CD8-positive, alpha-beta T cell (primary cell): ENCODE measurements at places on chromosomes 6 and 20. TPM values are rescaled to one million over a fixed set of nuclear protein-coding genes. Genes with fewer than 3 reads are reported as not detected.

GRCh38 chr20:49319208-49319809 lies 41.5 kb upstream of the ZNFX1 start:
- DNase-seq = no peak

- no peak for DNase-seq
Measured at GRCh38 chr6:40398810-40399477, 188.2 kb downstream of the LRFN2 start.

- no peak for DNase-seq
Measured at GRCh38 chr6:144630857-144631256, 345.7 kb downstream of the UTRN start.

- DNase-seq = no peak
Measured at GRCh38 chr6:18260448-18261106, 3.8 kb downstream of the DEK start.

GRCh38 chr6:166989427-166990032 lies 9.7 kb upstream of the CEP43 start:
- DNase-seq = no peak

DNA sequence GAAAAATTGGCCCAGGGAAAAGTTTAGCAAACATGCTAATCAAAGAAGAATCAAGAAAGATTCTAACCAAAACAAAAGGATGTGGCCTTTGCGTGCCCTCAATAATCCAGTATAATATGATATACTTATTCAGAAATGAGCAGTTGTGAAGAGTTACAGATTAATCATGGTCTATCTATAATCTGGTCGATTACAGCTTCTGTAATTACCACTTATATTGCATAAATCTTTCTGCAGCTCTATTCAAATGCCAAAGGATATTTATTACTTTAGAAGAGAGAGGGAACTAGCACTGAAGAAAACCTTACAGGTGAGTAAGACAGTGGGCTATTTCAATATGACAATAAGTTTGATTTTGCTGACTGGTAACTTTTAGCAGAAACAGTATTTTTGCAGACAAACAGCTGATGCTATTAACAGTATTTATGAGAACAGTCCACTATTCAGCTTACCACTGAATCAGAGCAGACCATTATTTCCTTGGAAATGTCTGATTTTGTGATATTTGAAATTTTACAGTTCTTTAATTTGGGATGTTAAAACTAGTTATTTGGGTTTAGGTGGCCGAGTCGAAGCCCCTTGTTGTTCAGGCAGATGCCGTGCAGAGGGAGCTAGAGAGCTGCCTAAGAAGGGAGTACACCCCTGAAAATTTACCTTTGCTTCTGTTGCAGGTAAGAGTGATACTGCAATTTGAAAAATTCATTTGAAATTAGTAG lies 92.2 kb downstream of the CEP57L1 start:
- DNase-seq = peak; percentile 64

DNA sequence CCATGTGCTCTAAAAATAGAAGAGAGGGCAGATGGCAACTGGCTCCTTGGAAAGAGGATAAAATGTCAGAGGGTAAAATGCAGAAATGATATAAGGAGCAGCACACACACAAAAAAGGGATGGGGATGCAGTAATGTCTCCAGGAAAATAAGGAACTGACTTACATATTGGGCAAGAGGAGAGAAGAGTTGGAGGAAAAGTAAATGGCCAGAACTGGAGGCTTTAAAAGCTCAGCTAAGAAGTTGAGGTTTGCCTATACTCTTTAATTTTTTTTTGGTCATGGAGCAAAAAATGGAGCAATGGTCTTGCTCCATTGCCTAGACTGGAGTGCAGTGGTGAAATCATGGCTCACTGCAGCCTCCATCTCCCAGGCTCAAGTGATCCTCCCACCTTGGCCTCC lies 93.7 kb downstream of the SULF2 start:
- no peak for DNase-seq

- no peak for DNase-seq
Measured at GRCh38 chr6:26561533-26562466, 23.6 kb downstream of the HMGN4 start.

GRCh38 chr20:38680500-38681306 lies 43.6 kb upstream of the SLC32A1 start:
- DNase-seq = no peak

DNA sequence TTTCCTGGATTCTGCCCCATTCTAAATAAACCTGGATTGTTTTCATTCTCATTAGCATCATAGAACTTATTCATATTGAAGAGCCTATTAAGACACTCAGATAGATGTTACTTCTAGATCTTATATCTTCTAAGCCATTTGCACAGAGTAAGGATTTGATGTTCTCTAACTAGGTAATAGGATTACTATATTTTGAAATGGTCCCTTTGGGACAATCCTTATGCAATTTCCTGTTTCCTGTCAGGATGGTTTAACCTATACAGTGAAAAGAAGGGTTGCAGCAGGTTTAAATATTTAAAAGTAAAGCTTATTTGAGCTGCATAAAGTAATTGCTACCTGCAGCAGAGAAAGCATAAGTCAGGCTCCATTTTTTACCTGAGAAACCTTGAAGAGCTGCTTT lies 860.1 kb downstream of the TFAP2A start:
- no peak for DNase-seq

GRCh38 chr6:7933794-7934193 lies 23.2 kb upstream of the TXNDC5 start:
- no peak for DNase-seq

- DNase-seq = no peak
Measured at GRCh38 chr20:57215826-57216471, 50.5 kb downstream of the BMP7 start.

- DNase-seq = no peak
Measured at GRCh38 chr6:139473731-139474130, 99.3 kb upstream of the CITED2 start.

GRCh38 chr20:1734269-1734858 lies 76.8 kb upstream of the SIRPG start:
- peak; percentile 74 for DNase-seq

DNA sequence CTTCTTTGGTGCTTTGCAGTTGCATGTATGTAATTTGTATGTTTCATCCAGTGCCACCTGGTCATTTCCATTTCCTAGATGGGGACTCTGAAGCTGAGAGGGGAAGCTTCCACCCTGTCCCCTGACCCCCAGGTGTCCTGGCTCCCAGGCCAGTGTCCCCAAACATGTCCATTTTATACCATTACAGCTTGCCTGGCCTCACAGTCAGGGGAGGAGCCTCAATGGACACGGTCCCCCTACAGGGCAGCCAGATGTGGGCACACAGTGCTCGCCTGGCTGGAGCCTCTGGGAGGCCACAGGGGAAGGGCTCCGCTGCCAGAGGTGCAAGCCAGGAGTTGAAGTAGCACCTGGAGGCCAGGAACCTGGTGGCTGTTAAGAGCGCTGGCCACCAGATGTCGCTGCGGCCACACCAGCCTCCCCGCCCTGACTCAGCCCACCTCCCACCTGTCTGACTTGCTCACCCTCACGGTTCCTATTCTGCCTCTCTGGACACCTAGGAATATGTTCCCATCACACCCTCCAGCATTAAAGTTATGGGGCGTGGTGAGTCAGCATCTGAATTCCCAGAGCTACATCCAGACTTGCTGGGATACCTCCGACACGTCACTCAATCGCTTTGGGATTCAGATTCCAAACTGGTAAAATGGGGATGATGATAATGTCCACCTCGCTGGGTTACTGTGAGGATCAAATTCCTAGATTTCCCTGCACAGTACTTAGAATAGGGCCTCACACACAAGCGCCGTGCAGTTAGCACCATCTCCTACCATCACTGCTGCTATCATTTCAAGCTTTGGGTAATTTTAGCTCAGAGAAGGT lies 107.4 kb downstream of the SULF2 start:
- peak; percentile 69 for DNase-seq

- DNase-seq = no peak
Measured at GRCh38 chr6:136037876-136038460, 186.5 kb downstream of the PDE7B start.

- DNase-seq = no peak
Measured at GRCh38 chr6:157891544-157892362, 68.7 kb downstream of the SNX9 start.

GRCh38 chr6:11233673-11234573 lies 1.5 kb upstream of the NEDD9 start:
- DNase-seq = no peak

DNA sequence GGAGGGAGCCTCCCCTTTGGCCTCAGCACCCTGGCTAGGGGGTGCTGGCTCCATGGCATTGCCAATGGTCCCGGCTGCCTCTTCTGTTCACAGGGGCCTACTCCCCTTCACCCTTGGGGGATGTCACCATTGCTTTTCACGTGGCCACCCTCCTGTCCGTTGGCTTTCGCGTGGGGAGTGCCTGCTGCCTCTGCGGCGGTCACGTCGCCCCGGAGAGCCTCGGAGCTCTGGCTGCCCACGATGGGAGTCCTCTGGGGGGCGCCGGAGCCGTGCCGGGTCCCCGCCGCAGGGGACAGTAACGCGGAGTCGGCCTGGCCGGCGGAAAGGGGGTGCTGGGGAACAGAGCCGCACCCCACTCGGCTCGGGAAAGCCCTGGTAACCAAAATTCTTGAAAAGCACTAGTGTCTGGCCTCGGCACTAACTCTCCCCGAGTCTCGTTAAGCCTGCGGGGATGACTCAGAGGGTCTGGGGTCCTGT lies 661 bp upstream of the HEBP2 start:
- DNase-seq = peak; percentile 52

GRCh38 chr6:109182578-109182977 lies 87.3 kb downstream of the CEP57L1 start:
- DNase-seq = no peak

DNA sequence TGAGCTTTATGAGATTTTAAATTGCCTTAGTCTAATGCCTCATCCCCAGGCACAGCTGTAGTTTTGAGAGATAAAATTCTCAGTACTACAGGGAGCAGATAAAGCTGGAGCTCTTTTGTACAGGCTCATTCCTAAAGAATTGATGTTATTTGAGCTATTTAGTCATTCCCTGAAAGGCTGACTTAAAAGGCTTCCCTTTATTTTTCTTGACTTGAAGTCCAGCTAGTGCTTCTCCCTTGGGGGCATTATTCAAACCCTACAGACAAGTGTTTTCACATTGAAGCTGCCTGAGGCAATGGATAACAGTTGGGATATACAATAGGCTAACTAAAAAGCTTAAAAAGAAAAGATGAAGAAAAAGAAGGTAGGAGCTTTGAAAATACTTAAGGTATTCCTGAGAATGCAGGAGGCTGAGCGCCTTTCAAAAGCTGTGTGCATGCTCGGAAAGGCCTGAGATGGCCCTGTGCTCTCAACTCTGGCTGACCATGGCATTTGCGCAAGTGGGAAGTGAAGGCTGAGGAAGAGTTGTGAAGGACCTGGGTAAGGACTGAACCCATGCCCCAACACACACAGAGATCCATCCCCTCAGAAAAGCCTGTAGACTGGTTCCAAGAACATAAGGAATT lies 315.1 kb downstream of the SMOC2 start:
- no peak for DNase-seq

DNA sequence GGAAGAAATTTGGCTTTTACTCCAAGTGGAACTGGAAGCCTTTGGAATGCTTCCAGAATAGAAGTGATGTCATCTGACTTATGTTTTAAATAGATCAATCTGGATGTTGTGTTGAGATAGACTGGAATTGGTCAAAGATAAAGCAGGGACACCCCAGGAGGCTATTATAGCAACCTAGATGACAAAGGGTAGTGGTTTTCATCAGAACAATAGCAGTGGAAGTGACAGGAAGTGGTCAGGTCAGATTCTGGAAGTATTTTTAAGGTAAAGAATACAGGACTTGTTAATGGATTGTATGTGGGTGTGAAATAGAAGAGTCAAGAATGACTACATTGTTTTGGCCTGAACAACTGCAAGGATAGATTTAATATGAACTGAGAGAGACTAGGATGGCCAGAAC lies 191.4 kb downstream of the ADGRB3 start:
- DNase-seq = no peak

DNA sequence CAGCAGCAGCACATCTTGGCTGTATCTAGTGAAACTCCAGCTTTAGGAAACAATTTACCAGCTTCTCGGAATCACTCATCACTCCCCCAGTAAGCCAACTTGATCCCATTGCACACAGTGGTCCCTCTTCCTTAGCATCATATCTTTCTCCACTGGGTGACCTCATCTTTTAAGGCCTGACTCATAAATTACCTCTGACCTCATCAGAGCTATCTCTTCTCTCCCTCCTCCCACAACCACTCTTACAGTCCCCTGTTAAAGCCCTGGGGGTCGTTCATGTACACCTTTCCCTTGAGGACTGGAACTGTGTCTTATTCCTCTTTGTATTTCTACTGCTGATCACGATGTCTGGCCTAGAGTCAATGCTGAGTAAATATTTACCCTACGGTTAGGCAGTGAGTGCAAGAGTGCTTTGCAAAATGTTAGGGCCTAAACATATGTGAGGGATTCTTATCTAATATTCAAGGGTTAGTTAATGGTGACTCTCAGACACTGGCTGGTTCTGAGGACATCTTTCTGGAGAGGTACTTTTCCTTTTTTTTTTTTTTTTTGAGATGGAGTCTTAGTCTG lies 187.2 kb downstream of the LRFN2 start:
- DNase-seq = no peak

DNA sequence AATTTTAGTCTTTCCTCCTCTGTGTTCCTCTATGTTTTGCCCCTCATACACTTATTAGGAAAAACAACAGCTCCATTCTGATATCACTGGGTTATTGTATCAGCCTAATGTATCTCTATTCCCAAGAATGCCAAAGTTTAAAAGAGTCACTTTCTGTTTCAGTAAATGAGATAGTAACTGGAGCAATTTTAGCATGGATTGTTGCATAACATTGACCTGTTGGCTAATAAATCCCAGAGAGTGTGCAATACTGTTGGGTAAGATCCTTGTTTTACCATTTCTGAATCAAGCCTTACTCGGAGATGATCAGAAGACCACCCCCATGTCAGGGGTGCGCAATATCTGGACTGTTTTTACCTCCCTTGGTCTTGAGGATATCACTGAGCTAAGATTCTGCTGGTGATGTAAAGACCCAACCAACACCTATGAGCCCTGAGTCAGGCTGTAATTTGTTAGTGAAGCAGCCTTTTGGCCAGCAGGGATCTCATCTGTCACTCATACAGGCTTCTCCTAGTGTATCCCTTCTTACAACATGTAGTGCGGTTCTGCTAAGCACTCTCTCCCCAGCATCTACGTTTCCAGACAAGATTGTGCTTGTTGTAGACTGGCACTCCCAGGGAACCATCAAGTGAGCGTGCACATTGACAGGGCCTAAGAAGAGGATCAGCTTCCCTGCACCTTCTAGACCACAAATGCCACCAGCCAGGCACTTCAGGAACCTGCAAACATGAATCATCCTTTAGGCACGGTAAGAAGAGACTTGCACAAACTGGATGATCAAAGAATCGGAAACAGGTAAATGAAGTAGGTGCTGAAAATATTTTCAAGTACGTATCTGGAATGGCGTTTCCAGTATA lies 11.5 kb upstream of the IPCEF1 start:
- no peak for DNase-seq

Gene HRH3
- not detected for total RNA-seq

Gene PDYN
- not detected for total RNA-seq

Gene UBE2C
- 0.60 TPM for total RNA-seq

Gene BMP5
- not detected for total RNA-seq

Gene CFAP206
- total RNA-seq = not detected

Gene OR12D3
- total RNA-seq = not detected
